ENCODE measurements at places on chromosomes 3 and 15.

DNA sequence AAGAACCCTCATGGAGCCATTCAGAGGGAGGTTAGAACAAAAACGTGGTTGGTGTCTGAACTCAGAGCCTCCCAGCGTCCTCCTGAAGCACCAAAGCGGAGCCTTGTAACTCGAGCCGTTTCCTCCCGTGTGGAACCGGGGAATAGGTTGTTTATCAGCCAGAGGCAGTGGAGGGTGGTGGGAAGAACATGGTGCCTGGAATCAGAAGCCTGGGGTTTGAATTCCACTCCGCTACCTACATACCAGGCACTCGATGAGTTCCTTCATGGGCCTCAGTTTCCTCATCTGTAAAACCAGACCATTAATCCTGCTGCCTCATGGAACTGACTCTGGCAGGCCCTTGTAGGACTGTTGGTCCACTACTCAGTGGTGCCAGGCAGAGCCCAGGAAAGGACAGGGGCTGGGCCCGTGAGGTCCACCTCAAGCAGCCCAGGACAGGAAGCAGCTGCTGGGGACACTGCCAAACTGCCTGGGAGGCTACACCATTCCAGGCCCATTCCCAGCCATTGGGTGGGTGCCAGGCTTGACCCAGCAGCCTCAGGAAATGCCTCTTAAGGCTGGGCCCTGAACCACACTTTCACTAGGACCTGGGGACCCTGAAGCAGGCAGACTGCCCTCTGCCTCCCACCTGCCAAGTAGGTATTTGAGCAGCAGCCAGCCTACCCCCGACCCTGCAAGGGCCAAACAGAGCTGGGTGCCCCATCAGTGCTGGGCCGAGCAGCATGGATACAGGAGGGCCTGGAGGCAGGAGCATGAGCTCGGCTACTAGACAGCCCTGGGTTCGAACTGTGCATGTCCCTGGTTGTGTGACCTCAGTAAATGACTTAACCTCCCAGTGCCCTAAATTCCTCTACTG, 33.4 kb downstream of the PRKCD start:
- peak; percentile 61 for DNase-seq

- peak; percentile 34 for DNase-seq
Observed at GRCh38 chr3:158845765-158846350, 44.0 kb downstream of the MFSD1 start.

DNA sequence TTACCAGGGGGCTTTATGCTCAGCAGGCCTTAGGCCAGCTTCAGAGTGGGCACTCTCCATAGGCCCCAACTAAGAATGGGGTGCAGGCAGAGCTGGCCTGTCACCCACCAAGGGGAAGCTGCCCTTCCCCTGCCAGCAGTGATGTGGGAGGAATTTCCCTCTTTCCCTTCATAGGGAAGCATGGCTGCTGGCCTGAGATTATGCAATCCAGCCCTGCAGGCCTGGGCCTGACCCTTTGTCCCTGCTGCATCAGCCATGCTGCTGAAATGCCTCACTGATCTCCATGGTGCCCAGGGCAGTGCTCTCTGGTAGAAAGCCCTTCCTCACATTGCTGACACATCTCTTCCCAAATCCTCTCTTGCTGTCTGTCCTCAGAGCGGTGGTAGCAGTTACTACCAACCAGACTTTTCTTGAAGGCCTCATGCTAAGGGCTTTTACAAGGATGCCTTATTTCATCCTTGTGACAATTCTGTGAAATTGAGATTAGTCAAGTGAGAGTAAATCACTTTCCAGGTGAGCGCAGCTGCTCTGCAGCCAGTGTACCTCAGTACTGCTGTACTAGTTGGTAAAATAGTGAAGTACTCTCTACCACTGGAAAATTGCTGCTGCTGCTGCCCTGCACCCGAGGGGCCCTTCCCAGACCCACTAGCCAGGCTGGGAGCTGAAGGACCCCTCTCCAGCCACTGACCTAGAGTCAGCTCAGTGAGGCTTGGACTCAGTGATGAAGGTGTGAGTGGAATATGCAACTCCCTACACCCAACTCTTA, 33.8 kb downstream of the MRAS start:
- DNase-seq = peak; percentile 69

- DNase-seq = peak; percentile 85
Observed at GRCh38 chr3:146160321-146160963, 542 bp downstream of the PLOD2 start.

- peak; percentile 7 for DNase-seq
Observed at GRCh38 chr3:116929505-116930222, 220.1 kb downstream of the TUSC7 start.

DNA sequence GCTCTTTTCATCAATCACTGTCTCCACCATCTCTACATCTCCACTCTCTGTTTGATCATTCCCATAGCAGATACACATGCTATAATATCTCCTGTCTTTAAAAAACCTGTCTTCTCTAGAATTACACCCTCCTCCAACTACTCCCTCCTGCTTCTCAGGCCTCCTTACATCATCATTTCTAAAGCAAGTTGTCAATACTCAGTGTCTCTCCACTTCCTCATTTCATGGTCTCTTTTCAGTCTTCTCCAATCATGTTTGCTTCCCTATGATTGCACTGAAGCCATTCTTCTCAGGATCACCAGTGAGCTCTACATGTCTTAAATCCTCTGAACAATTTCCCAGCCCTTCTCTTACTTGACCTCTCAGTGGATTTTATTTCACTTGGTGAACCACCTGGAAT, 87.0 kb upstream of the ZNF280D start:
- DNase-seq = no peak

DNA sequence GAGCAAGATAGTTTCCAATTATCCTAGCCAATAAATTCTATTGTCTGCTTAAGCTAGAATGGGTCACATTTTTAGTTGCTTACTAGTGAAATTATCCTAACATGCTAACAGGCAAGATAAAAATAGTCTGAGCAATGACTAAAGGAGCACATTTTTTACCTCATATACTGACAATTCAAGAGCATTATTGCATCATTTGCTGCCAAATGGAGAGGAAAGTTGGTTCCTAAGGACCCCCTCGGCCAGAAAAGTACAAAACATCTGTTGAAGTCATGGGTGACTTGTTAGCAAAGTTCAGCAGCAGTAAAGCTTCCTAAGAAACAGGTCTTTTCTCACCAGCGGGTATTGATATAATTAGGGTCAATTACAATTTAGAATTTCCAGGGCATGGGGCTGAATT, 1001.0 kb downstream of the FHIT start:
- DNase-seq = peak; percentile 11

- DNase-seq = peak; percentile 71
Observed at GRCh38 chr3:192825216-192825615, 92.4 kb downstream of the MB21D2 start.

DNA sequence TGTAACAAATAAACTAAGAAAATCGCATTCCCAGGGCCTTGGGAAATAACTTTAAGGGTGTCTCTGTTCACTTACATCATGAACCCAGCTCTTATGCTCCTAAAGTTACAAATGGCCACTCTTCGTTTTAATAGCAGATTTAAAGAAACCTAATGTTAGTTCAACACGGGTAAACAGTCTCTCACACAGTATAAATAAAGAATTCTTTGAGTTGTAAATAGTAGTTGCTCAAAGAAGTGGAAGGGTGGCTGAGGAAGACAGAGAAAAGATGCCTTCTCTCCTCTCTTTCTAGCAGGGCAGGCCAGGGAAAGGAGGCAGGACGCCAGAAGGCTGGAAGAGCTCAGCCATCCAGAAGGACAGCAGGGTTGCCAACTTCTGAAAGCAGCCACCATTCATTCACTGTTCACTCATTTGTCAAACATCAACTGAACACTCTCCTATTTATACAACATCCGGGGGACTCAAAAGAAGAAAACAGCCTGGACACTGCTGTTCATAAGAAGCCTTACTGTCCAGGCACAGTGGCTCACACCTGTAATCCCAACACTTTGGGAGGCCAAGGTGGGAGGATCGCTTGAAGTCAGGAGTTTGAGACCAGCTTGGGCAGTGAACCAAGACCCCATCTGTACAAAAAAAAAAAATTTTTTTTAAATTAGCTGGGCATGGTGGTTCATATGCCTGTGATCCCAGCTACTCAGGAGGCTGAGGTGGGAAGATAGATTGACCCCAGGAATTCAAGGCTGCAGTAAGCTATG, 47.3 kb downstream of the WWTR1 start:
- DNase-seq = no peak

DNA sequence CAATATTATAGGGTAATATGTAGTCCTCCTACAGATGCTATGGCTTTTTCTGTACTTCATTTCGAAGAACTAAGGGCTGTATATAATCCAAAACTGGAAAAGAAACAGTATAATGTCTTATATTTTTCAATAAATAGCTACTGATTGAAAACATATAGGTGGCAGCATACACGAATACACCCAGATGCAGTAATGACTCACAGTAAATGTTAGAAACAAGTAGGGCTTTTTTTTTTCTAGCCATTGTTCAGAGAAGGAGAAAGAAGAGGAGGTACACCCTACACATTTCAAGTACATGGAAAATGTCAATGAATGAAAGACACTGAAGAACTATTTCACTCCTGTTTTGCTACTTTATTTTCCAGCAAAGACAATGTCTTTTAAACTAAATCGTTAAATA, 9.4 kb downstream of the DAZL start:
- DNase-seq = peak; percentile 18

- DNase-seq = no peak
Observed at GRCh38 chr3:123329636-123330340, 119.1 kb downstream of the ADCY5 start.

DNA sequence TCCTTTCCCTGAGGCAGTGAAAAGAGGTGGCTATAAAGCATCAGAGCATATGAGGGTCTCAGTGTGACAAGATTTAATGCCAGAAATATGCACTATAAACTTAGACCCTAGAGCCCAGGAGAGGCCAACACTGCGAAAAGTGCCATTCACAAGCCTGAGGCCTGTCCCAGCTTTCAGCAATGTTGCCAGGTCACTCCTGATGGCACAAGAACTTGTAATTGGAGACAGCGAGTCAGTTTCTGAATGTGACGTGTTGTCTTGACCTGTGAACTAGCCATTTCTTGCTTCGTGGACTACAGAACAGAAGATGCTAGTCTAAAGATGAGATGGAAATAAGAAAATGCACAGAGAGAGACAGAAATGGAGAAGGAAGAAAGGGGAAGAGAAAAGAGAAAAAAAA, 87.9 kb downstream of the WDR72 start:
- no peak for DNase-seq

GRCh38 chr15:69156736-69157381, 3.6 kb upstream of the GLCE start:
- no peak for DNase-seq
